ENCODE measurements at places on chromosomes 6 and 20.

GRCh38 chr6:89216411-89216810 lies 747 bp downstream of the GABRR1 start:
- no peak overlapping the region for H3K27ac ChIP-seq
- H3K36me3 ChIP-seq: no peaks in the 10 kb centered on the region

GRCh38 chr6:2656460-2657079 lies 94.2 kb downstream of the MYLK4 start:
- H3K4me3 ChIP-seq: no peak overlapping the region
- H3K36me3 ChIP-seq: no peaks in the 10 kb centered on the region
- no peak overlapping the region for H3K27ac ChIP-seq
- H3K4me1 ChIP-seq: no peaks in the 10 kb centered on the region
- DNase-seq: no peak
- H3K27me3 ChIP-seq: no peaks in the 10 kb centered on the region

DNA sequence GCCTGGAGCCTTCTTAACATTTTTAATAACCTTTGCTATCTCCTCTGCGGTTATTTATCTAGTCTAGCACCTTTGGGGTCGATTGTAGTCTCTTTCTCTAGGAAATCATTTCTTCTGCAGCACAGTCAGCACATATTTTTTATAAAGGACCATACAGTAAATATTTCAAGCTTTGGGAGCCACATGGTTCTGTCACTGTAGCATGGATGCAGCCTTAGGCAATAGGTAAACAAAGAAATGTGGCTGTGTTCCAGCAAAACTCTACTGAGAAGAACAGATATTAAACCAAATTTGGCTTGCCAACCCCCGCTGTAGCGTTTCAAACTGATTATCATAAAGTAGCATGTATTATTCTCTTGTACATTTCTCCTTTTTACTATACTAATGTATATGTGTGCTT lies 95.7 kb downstream of the SLC23A2 start:
- no peaks in the 10 kb centered on the region for H3K27me3 ChIP-seq
- H3K4me1 ChIP-seq: no peaks in the 10 kb centered on the region
- no peak overlapping the region for H3K27ac ChIP-seq
- H3K36me3 ChIP-seq: peaks cover 9% of the 10 kb centered on the region

GRCh38 chr6:6795393-6795792 lies 206.9 kb downstream of the LY86 start:
- no peak for DNase-seq
- H3K4me1 ChIP-seq: no peaks in the 10 kb centered on the region
- H3K4me3 ChIP-seq: no peak overlapping the region
- no peaks in the 10 kb centered on the region for H3K27me3 ChIP-seq
- no peaks in the 10 kb centered on the region for H3K36me3 ChIP-seq
- H3K27ac ChIP-seq: no peak overlapping the region

DNA sequence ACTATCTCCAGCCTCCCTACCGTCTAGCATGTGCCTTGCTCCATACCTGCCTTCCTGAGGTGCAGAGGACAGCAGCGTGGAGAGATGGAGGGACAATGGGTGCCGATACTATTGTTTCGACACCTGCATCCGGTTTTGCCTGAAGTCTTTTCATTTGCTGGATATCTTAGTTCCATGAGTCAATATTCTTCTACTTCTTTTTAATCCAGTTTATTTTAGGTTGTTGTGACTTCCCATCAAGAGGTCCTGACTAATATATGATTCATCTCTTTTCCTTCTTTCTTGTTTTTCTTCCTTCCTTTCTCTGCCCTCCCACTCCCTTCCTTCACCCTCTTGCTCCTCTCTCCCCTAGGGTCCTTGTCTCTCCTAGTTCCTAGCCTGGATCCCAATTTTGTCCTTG lies 91.4 kb downstream of the CDH26 start:
- no peaks in the 10 kb centered on the region for H3K4me1 ChIP-seq
- H3K4me3 ChIP-seq: no peak overlapping the region
- no peaks in the 10 kb centered on the region for H3K36me3 ChIP-seq

DNA sequence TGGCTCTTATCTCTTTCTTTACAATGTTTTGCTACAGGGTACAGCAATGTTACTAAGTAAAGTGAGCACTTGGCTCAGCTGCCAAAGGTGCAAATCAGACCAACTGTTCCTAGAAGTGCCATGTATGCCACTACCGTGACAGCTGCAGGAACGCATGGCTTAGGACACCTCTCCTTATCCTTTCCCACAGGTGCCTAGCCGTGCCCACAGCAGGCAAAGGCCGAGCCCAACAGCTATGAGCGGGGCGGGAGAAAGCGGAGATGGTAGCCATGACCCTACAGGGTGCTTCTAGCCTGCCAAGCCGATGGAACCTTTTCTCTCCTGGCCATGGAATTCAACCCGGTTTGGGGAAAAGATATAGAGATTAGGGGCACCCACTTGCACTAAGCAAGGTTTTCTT lies 97.1 kb downstream of the FAXC start:
- H3K27me3 ChIP-seq: no peaks in the 10 kb centered on the region
- H3K36me3 ChIP-seq: no peaks in the 10 kb centered on the region
- H3K4me1 ChIP-seq: no peaks in the 10 kb centered on the region

GRCh38 chr20:57409316-57409671 lies 18.1 kb downstream of the RBM38 start:
- H3K36me3 ChIP-seq: peaks cover 31% of the 10 kb centered on the region
- H3K4me3 ChIP-seq: peak overlapping the region; percentile 33
- peak overlapping the region; percentile 81 for H3K27ac ChIP-seq
- no peak for DNase-seq
- peaks cover 21% of the 10 kb centered on the region for H3K4me1 ChIP-seq

DNA sequence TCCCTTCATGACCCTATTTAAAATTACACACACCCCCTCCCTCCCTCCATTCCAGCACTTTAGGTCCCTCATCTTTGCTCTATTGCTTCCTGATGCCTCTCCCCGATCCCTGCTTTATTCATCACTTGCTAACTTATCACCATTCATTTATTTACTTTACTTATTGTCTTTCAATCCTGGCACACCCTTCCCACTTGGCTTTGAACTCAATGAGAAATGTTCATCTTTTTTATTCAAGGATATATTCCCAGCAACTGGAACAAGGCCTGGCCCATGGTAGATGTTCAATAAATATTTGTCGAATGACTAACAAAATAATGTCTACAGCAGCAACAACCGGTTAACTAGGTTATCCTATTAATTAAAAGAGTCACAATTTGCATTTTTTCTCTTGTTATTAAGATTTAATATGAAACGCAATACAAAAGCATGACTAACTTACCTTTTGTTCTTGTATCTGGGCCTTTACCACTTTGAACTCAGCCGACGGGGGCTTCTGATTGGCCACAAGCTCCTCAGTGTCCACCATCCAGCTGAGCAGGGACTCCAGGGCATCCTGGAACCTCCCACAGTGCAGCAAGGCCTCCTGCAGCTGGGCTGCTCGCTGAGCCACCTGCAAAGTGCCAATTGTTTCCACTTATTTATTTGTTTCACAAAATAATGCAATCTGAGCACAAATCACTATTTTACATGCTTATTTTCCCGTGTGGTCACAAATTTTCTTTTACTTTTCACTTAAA lies 107.8 kb downstream of the DST start:
- peaks cover 25% of the 10 kb centered on the region for H3K4me1 ChIP-seq
- DNase-seq: no peak
- no peaks in the 10 kb centered on the region for H3K27me3 ChIP-seq
- H3K27ac ChIP-seq: no peak overlapping the region

GRCh38 chr6:142671791-142672190 lies 273.2 kb downstream of the HIVEP2 start:
- no peak overlapping the region for H3K27ac ChIP-seq
- no peaks in the 10 kb centered on the region for H3K4me1 ChIP-seq
- H3K27me3 ChIP-seq: no peaks in the 10 kb centered on the region
- H3K4me3 ChIP-seq: no peak overlapping the region
- DNase-seq: no peak

- no peaks in the 10 kb centered on the region for H3K36me3 ChIP-seq
- no peaks in the 10 kb centered on the region for H3K4me1 ChIP-seq
- no peaks in the 10 kb centered on the region for H3K27me3 ChIP-seq
- no peak overlapping the region for H3K4me3 ChIP-seq
Observed at GRCh38 chr6:150334790-150335783, 33.7 kb upstream of the IYD start.

DNA sequence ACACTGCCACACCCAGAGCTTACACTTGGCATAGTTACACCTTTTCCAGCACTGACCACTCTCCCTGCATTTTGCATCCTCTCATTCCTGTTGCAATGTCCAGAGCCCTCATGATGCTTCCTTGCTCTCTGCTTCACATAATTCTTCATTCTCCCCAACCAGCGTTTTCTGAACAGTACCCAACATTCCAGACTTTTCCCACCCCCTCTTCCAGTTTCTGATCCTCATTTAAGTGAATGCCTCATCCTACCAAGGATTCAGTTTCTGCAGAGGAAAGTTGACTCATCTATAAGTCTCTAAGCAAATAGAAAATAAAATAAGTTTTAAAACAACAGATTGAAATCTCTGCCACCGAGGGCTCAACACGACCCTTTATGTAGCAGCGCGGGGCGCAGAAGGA lies 321.3 kb upstream of the TCF21 start:
- H3K36me3 ChIP-seq: no peaks in the 10 kb centered on the region
- H3K4me3 ChIP-seq: no peak overlapping the region
- no peak for DNase-seq
- H3K27ac ChIP-seq: no peak overlapping the region
- no peaks in the 10 kb centered on the region for H3K27me3 ChIP-seq

DNA sequence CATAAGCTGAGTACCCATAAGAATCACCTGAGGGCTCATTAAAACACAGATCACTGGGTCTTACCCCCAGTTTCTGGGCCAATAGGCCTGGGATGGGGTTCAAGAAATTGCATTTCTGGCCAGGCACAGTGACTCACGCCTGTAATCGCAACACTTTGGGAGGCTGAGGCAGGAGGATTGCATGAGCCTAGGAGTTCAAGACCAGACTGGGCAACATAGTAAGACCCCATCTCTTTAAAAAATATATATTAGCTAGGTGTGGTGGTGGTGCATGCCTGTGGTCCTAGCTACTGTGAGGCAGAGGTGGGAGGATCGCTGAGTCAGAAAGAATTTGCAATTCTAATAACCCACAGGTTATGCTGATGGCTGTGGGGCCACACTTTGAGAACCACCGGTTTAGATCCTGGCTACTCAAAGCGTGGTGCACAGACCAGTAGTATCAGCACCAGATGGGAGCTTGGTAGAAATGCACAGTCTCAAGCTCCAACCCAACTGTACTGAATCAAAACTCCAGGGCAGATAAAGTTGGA lies 2.0 kb downstream of the CCM2L start:
- no peaks in the 10 kb centered on the region for H3K4me1 ChIP-seq

GRCh38 chr6:31037169-31037568 lies 26.9 kb downstream of the MUC22 start:
- H3K27me3 ChIP-seq: no peaks in the 10 kb centered on the region
- no peaks in the 10 kb centered on the region for H3K4me1 ChIP-seq
- H3K4me3 ChIP-seq: no peak overlapping the region
- DNase-seq: no peak
- no peaks in the 10 kb centered on the region for H3K36me3 ChIP-seq

DNA sequence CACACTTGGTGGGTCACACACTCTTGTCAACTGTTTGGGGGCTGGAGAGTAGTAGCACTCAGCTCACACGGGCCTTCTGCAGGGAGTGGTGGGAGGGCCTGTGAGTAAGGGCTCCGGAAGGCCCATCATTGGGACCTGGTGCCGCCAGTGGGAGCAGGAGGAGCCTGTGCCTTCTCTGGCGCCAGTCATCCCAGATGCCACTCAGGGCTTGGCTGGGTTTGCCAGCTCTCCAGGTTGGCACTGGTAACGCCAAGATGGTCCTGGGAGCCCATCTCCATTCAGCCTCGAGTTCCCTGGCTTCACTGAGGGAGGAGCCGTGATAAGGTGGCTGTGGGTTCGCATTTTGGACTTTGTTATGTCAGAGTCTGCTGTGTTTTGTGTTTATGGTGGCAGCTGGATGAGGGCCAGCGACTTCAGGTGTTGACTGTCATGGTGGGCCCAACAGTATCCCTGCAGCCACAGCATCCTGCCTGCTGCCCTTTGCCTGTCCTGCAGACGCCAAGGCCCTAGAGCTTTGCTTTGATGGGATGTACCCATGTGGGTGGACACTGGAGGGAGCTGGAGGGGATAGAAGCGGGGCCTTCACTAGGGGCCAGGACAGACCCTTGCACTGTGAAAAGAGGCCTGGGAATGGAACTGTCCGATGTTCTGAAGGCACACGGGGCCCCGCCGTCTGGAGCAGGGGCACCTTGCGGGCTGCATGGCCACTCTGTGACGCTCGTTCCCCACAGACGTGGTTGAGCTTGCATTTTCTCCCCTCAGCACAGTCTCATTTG lies 13.3 kb upstream of the DNAJC5 start:
- no peak overlapping the region for H3K4me3 ChIP-seq
- no peaks in the 10 kb centered on the region for H3K27me3 ChIP-seq
- H3K4me1 ChIP-seq: no peaks in the 10 kb centered on the region
- DNase-seq: no peak
- peaks cover 78% of the 10 kb centered on the region for H3K36me3 ChIP-seq
- H3K27ac ChIP-seq: no peak overlapping the region

DNA sequence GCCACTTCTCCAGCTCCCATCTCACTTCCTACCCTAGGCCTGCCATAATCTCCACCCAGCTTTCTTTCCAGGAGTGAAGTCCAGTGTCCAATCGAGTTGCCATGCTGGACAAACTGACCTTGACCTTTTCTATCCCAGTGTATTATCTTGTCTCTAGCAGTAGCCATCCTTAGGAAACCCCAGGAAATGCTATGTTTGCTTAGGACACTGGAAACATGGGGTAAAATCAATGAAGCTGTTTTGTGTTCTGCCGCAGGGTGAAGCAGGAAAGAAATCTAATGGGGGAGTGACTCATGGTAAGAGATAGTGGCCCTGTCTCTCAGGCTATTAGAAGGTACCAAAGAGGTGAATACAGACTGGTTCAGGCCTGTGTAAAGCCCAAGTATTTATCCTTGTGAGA lies 1110.1 kb upstream of the FLRT3 start:
- H3K4me1 ChIP-seq: no peaks in the 10 kb centered on the region
- no peak for DNase-seq
- no peak overlapping the region for H3K4me3 ChIP-seq
- no peaks in the 10 kb centered on the region for H3K27me3 ChIP-seq
- no peaks in the 10 kb centered on the region for H3K36me3 ChIP-seq

DNA sequence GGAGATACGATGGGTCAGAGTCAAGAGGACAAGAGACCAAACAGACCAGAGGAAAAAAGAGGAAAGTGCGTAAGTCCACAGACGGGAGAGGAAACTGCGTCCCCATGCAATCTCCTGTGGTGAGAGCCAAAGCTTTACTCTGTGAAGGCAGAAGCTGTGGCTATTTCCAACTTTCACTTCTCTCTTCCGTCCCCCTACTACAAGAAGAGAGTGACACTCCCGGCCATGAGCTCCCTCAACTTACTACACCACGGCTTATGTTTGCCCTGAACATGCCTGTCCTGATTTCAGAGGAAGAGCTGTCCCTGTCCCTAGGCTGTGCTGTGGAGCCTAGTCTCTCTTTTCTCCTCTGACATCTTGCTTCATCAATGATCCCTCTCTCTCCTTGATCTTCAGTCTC lies 11.5 kb upstream of the SSR1 start:
- H3K27me3 ChIP-seq: no peaks in the 10 kb centered on the region
- no peak overlapping the region for H3K27ac ChIP-seq

- no peak for DNase-seq
- no peak overlapping the region for H3K4me3 ChIP-seq
- H3K36me3 ChIP-seq: no peaks in the 10 kb centered on the region
Observed at GRCh38 chr20:53247468-53248103, 275.4 kb downstream of the TSHZ2 start.

Data from ascending aorta (tissue), 2 donors.